ENCODE measurements at places on chromosomes 3 and 15. TPM values are rescaled to one million over a fixed set of nuclear protein-coding genes. Genes with fewer than 3 reads are reported as not detected.

The SAMMSON gene
- total RNA-seq = not detected

The USF3 gene
- 4.3 TPM for total RNA-seq

The PRSS50 gene
- not detected for total RNA-seq

The GRAMD1C gene
- total RNA-seq = 4.6 TPM

The HPS3 gene
- 31.8 TPM for total RNA-seq

The CCDC39 gene
- not detected for total RNA-seq

The AADAC gene
- total RNA-seq = not detected
